Ovary (tissue), 10 donors: ENCODE measurements at places on chromosomes 1 and 21. TPM values are rescaled to one million over a fixed set of nuclear protein-coding genes. Genes with fewer than 3 reads are reported as not detected.

LYPD8 gene
- polyA plus RNA-seq, result not detected

TEX38 gene
- polyA plus RNA-seq, result not detected

MIXL1 gene
- polyA plus RNA-seq, result 0.23 TPM

TCHHL1 gene
- not detected for polyA plus RNA-seq

NID1 gene
- polyA plus RNA-seq, result 147 TPM

MAP3K21 gene
- polyA plus RNA-seq, result 0.87 TPM

SH3BGR gene
- 3.0 TPM for polyA plus RNA-seq

AUNIP gene
- polyA plus RNA-seq, result 0.23 TPM

HSPA6 gene
- polyA plus RNA-seq, result 0.87 TPM

UTS2 gene
- 0.04 TPM for polyA plus RNA-seq

FAM167B gene
- polyA plus RNA-seq, result 2.3 TPM

GDAP2 gene
- polyA plus RNA-seq, result 12.2 TPM

PROX1 gene
- 3.6 TPM for polyA plus RNA-seq

PTPN14 gene
- 7.6 TPM for polyA plus RNA-seq

FRRS1 gene
- 2.8 TPM for polyA plus RNA-seq

FAM151A gene
- polyA plus RNA-seq, result 0.06 TPM

CELSR2 gene
- 0.90 TPM for polyA plus RNA-seq

DISC1 gene
- polyA plus RNA-seq, result 3.0 TPM

MPZ gene
- 2.3 TPM for polyA plus RNA-seq

TARBP1 gene
- 4.8 TPM for polyA plus RNA-seq
